ENCODE measurements at places on chromosomes 5 and 9. TPM values are rescaled to one million over a fixed set of nuclear protein-coding genes. Genes with fewer than 3 reads are reported as not detected.

Gene PCDHA1
- total RNA-seq, result not detected

DNA sequence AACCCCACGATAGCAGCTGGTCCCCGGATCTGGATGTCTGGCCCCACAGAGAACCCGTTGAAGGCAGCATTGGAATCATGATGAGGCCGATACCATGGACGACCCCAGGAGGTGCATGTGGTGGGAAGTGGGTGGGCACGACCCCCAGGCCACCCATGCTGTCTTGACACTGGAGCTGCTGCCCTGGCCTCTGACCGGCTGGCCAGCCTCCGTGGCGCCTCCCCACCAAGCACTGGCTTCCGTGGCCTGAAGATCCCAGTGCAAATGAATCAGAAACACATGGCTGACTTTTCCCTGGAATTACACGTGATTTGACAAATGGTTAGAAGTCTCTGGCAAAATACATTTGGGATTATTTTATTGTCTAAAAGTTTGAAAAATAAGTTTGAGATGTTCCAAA lies 259.0 kb upstream of the IRX1 start:
- no peak for DNase-seq

Gene TPRN
- 5.7 TPM for total RNA-seq

Gene SLC35D2
- 10.8 TPM for total RNA-seq

Gene SLCO6A1
- not detected for total RNA-seq

Gene RELL2
- 0.82 TPM for total RNA-seq

DNA sequence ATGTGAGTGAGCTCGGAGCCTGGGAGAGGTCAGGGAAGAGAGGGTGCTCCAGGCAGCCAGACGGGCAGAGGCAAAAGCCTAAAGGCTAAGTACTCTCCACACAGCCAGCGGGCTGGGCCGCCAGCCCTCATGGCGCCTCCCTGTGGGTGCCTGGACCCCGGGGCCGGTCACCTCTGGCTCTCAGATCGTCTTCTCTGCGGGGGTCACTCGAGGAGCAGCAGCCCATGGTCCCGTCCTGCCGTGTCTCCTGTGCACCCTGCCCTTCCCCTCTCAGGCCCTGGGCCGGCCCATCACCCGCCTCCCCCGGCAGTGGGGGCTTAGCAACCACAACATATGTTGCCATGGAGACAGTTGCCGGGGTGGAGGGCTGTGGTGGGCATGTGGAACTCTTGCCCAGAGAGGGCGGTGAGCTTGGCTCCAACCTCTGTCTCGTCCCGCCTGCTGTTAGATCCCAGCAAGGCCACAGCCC lies 4.2 kb downstream of the AK1 start:
- DNase-seq, result peak; percentile 88

GRCh38 chr9:96494215-96494800 lies 44.3 kb downstream of the HABP4 start:
- DNase-seq, result no peak

GRCh38 chr5:163596608-163597315 lies 91.3 kb downstream of the MAT2B start:
- no peak for DNase-seq

DNA sequence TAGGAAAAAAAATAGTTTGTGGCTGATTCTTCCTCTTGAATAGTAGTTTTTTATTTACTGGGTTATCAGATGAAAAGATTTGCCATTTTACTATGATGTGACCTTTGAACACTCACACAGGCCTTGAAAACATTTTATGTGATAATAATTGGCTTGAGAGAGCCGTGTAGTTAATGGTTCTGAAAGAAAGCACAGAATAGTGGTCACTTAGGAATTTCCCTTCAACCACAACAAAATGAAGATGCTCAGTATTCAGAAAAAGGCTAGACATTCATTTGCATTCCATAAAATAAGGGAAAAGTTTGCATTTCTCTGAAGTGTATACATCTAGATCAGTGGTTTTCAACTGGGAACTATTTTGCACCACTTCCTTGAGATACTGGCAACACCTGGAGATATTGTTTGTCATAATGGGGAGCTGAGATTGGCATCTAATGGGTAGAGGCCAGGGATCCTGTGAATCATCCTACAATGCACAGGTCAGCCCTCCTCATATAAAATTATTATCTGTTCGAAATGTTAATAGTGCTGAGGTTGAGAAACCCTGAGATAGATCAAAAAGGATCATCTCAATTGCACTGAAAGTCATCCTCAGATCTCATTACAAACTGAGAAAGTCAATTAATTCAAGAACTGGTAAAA lies 446.4 kb upstream of the CCNG1 start:
- DNase-seq, result no peak

Gene KIF12
- 0.31 TPM for total RNA-seq

DNA sequence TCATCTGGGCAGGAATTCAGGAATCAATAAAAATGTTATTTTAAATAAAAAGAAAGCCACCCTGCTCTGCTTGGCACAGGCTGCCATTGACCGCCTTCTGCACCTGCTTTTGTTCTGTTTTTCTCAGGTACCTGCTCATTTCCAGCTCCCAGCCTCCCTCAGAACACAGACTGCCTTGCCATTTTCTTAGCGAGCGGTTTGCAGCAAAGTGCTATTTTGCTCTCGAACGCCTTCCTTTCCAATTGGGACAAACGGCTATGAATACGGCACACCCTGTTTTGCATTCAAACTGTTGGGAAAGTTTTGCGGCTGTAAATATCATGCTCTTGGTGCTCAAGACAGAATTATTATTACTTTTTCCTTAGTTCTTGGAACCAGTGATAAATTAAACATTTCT lies 25.1 kb upstream of the FCN1 start:
- no peak for DNase-seq

- no peak for DNase-seq
Observed at GRCh38 chr9:105969636-105970035, 275.3 kb downstream of the TMEM38B start.

GRCh38 chr5:135632798-135633197 lies 54.0 kb upstream of the CXCL14 start:
- DNase-seq, result peak; percentile 60

Gene SLC46A2
- not detected for total RNA-seq

- DNase-seq, result no peak
Observed at GRCh38 chr5:94040591-94041148, 299.3 kb upstream of the POU5F2 start.

GRCh38 chr5:171492781-171493180 lies 73.3 kb downstream of the FGF18 start:
- DNase-seq, result peak; percentile 28

GRCh38 chr5:102856389-102856777 lies 101.3 kb downstream of the PAM start:
- DNase-seq, result no peak

Gene SLC34A1
- total RNA-seq, result not detected

- no peak for DNase-seq
Observed at GRCh38 chr5:124866355-124867136, 120.1 kb upstream of the ZNF608 start.

DNA sequence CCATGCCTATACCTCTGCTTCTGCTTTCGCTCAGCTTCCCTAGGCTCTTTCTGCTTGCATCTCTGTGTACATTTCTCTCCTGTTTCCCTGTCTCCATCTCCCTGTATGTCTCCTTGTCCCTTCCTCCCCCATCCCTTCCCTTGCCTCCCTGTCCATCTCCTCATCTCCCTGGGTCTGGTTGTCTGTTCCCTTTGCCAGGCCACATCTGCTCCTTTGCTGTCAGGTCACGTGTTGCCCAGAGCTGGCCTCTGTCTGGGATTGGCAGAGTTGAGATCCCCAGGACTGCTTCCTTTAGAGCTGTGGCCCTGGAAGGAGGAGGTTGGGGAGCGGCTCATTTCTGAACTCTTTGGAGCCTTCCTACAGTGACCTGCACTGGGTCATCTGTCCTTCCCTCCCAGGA lies 31.8 kb upstream of the PTGS1 start:
- no peak for DNase-seq

DNA sequence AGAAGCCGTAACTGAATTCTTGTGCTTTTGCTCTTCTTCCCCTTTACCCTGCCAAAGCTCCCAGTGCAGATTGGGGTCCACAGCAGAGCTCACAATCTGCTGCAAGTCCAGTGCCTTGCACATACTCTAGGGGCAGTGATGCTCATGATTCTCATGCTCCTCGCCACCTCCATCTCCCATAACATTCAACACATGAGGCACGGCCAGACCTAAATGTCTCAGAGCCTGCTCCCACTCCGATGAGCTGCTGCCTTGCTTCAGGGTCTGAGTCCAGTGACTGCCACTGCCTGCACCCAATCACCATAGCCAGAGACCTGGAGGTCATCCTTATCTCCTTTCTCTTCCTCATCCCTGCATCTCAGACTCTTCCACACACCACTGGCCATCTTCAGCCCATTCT lies 10.5 kb downstream of the CSF1R start:
- DNase-seq, result no peak

Gene NPR3
- total RNA-seq, result 59.3 TPM

Gene ANXA1
- 555 TPM for total RNA-seq

DNA sequence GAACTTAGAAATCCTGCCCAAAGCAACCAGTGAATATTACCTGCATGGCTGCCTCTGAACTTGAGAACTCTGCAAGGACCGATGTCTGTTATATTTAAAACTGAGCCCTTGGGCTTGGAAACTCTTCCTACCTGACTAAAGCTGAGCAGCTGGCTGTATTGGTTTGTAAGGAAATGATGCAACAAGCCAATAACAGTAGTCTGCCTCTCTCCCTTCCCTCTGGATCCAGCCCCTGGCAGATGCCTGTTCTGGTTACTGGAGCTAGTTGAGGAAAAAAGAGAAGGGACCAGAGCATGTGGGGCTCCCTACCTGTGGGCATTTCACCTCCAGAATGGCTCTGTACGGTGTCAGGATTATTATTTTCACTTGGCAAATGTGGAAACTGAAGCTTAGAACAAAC lies 34.7 kb downstream of the SH3RF2 start:
- no peak for DNase-seq

Gene DMRT3
- not detected for total RNA-seq

DNA sequence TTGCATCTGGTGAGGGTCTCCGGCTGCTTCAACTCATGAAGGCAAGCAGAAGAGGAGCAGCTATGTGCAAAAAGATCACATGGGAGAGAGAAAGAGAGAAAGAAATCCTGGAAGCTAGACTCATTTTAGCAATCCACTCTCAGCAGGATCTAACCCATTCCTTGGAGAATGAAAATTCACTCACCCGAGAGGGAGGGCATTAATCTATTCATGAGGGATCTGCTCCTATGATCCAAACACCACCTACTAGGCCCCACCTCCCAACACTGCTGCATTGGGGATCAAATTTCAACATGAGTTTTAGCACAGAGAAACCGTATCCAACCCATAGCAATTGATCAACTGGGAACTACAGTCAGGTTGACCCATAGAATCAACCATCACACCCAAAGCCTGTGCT lies 98.1 kb upstream of the SV2C start:
- DNase-seq, result no peak

Gene CD180
- total RNA-seq, result 0.21 TPM

DNA sequence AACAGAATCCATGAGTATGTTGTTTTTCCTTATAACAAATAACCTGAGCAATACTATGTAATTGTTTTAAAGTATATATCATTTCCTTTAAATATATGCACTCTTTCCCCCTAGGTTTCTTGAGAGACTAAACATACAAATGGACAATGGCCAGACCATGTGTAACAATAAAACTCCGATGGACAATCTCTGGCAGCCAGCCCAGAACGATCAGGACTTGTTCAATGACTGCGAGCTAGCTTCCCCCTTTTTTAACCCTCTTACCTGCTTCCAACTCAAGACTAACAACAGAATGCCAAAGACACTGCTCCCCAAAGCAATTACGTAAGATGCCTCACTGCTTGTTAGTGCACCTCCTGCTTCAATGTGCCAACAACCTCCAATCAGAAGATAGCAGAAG lies 94.9 kb downstream of the HTR4 start:
- DNase-seq, result peak; percentile 73

DNA sequence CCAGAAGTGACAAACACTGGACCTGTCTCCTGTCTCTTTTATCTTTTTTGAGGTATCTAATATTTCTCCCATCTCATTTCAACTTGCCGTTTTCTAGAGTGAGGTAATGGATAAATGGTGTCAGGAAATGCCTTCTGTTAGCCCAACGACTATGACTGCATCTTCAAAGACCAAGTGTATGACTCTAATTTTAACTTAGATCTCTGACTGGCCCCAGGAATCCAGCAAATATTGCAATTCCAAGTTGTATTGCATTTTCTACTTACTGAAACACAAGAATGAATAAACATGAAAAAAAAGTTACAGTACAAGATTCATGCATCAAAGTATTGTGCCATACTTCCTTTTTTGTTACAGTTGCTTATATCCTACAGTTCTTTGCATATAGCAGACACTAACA lies 26.3 kb downstream of the SLC28A3 start:
- no peak for DNase-seq

DNA sequence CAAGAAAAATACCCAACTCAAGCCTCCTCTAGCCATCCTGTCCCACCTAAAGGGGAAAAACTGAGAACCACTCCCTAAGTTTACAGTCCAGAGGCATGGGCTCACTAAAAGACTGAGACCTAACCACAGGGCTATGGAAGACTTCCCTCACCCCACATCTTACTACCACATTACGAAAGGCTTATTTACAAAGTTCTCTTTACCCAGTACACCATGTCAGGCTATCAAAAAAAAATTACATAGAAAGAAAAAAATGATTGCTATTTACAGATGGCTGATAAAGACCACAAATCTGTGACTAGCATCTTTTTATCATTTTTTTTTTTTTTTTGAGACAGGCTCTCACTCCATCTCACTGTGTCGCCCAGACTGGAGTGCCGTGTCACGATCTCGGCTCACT lies 69.7 kb upstream of the TNPO1 start:
- DNase-seq, result no peak

GRCh38 chr9:113656771-113657670 lies 193.5 kb downstream of the RGS3 start:
- peak; percentile 70 for DNase-seq

DNA sequence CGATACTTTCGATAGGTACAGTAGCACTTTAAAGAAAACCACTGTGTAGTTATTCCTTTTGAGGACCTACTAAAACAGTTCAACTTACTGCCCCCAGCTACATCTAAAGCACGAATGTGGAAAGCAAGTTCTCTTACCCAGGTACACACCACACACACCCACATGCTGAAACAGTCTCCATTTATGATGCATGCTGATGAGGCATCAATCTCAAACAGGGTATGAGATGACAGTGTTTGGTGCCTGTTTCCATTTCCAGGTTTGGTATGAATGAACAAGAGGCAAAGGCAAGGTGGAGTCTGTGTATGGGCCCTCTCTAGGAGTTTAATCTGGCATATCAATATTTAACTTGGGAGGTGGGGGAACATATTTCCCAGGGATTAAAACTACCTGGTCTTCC lies 13.9 kb downstream of the HMGXB3 start:
- DNase-seq, result no peak
